ENCODE measurements at places on chromosomes 5 and 9.
A peak's percentile ranks its signal among the peaks of the same experiment; 100 is the strongest.

GRCh38 chr5:58239731-58240130, 220.2 kb downstream of the PLK2 start:
- DNase-seq: no peak

GRCh38 chr5:3179220-3179619, 416.4 kb upstream of the IRX1 start:
- no peak for DNase-seq

DNA sequence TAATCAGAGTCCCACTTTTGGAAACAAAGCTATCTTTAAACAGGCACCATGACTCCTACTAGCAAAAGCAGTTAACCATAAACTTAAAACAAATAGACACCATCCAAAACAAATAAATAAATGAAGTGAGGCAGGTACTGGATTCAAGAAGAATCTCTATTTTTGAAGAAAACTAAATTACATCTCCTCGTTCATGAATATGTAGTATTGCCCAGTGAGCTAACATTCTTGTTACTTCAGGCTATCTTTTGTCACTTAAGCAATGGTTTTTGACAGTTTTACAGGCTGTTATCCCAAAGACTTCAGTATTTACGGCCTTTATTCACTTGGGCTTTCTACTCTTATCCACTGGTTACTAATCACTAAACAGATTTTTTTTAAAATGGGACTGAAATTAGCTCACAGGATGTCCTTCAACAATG, 242.5 kb downstream of the MLLT3 start:
- DNase-seq: no peak

DNA sequence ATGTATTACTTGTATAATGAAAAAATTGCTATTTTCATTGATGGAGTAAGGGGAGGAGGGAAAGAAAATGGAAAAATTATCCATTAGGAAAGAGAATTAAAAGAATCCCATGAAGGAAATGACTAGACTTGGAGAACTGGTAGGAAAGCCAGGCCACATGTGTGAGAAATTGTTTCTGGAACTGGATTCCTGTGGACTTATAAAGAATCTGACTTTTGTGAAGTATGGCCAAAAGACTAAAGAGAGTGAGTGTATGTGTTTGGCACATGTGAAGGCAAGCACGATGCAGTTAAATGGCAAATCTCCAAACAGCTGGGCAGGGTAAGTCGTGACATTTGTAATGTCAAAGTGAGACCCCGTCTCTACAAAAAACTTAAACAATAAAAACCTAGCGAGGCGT, 89.4 kb downstream of the MTX3 start:
- no peak for DNase-seq

DNA sequence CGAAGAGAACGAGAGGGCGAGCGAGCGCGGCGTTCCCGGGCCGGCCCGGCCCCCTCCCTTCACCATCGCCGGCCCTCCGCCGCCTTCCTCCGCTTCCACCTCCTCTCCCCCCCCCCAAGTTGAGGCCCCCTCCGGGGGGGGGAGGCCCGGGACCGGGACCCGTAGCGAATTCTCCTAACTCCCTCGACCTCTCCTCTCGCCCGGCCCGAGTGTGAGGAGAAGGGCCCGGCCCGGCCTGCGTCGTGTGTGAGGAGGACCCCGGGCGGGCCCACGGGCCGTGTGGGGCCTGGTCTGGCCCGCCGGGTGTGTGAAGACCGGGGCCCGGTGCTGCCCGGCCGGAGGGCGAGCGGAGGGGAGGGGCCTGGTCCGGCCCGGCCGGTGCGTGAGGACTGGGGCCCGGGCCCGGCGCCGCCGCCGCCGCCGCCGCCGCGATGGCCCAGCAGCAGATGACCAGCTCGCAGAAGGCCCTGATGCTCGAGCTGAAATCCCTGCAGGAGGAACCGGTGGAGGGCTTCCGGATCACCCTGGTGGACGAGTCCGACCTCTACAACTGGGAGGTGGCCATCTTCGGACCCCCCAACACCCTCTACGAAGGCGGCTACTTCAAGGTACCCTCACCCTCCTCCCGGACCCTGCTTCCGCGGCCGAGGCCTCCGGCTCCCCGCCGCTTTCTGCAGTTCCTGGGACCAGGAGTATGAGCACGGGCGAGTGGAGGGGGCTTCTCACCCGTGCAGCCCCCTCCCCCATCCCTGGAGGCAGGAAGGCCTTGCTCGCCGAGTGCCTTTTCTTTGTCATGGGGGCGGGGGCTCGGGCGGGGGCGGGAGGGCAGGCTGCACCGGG, 587 bp downstream of the UBE2R2 start:
- peak; percentile 34 for DNase-seq

DNA sequence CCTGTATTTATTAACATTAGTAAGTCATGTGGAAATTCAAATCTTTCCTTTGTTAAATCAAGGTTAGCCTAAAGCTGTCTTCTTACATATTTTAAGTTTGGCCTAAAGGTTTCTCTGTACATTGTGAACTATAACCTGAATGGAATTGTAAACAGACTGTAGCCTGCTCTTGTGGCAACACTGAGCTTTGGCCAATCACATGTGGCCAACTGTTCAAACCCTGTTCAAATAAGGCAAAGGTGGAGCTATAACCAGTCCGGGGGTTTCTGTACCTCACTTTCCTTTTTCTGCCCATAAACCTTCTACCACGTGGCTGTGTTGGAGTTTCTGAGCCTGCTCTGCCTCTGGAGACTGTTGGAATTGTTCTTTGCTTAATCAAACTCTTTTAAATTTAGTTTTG, 3.3 kb upstream of the HAPLN1 start:
- DNase-seq: no peak

- DNase-seq: no peak
Observed at GRCh38 chr5:17169507-17169906, 47.9 kb upstream of the BASP1 start.

Data from CD4-positive, alpha-beta T cell treated with Interleukin-15 for 4 hours (primary cell).